ENCODE measurements at places on chromosomes 13 and 19. TPM values are rescaled to one million over a fixed set of nuclear protein-coding genes. Genes with fewer than 3 reads are reported as not detected.

DNA sequence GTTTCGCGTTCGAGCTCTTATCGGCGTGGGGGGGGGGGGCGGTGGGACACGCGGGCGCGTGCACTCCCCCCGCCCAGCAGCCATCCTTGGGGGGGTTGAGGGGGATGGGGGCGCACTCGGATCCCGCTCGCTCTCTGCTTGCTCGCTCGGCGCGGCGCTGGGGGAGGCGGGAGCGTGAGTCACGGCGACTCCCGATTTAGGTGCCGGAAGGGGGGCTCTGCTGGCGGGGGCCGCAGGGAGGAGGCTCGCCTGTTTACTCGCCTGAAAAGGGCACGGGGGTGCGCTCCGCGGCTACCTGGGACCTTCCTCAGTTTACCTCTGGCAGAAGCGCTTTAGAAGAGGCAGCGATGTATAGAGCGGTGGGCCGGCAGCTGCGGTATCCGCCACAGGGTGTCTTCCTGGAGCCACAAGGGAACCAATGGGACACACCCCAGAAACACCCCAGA, 1.1 kb upstream of the PDE4A start:
- no peak for DNase-seq

- no peak for DNase-seq
Measured at GRCh38 chr13:100502446-100502845, 86.1 kb downstream of the GGACT start.

Gene GGN
- not detected for total RNA-seq

Gene SMIM44
- not detected for total RNA-seq

- DNase-seq: no peak
Measured at GRCh38 chr19:53909471-53910169, 542 bp downstream of the CACNG7 start.

GRCh38 chr13:46726347-46726746, 70.6 kb downstream of the ESD start:
- no peak for DNase-seq

Gene TEKTIP1
- not detected for total RNA-seq

- DNase-seq: no peak
Measured at GRCh38 chr13:112182846-112183531, 116.0 kb downstream of the SOX1 start.

GRCh38 chr19:49555600-49556411, 24.6 kb downstream of the NOSIP start:
- peak; percentile 39 for DNase-seq
